ENCODE measurements at places on chromosomes 3 and 15. TPM values are rescaled to one million over a fixed set of nuclear protein-coding genes. Genes with fewer than 3 reads are reported as not detected.
A peak's percentile ranks its signal among the peaks of the same experiment; 100 is the strongest.

Gene PLA2G4B
- total RNA-seq, result 15.3 TPM

DNA sequence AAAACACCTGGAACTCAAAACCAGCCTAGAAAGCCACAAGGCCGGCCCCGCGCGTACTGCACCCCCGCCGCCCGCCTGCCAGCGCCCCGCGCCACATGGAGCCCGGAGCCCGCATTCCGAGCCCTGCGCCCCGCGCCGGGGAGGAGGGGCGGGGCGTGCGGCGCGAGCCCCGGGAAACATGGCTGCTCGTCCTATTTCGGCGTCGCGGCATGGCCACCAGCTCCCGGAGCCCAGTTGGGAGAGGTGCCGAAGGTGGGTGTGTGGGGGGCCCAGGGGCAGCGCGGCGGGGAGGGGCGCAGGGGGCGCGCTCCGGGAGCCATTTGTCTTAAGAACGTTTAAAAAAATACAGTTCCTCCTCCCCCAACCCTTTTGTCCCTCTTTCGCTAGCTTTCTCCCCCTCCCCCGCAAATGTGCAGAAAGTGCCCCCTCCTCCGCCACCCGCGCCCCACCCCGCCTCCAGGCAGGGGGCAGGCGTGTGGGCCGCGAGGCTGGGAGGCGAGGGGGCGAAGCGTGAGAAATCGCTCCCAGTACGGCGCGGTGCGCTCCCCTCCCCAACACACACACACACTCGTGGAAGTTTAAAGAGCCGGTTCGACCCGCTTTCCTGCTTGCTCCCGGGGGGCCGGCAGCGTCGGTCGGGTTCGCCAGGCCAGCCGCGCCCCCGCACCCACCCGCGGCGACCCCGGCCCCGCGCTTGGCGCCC, 2.5 kb downstream of the ANP32A start:
- H3K4me3 ChIP-seq, result peak overlapping the region; percentile 90
- DNase-seq, result peak; percentile 80
- H3K27me3 ChIP-seq, result no peaks in the 10 kb centered on the region
- H3K4me1 ChIP-seq, result peaks cover 20% of the 10 kb centered on the region

DNA sequence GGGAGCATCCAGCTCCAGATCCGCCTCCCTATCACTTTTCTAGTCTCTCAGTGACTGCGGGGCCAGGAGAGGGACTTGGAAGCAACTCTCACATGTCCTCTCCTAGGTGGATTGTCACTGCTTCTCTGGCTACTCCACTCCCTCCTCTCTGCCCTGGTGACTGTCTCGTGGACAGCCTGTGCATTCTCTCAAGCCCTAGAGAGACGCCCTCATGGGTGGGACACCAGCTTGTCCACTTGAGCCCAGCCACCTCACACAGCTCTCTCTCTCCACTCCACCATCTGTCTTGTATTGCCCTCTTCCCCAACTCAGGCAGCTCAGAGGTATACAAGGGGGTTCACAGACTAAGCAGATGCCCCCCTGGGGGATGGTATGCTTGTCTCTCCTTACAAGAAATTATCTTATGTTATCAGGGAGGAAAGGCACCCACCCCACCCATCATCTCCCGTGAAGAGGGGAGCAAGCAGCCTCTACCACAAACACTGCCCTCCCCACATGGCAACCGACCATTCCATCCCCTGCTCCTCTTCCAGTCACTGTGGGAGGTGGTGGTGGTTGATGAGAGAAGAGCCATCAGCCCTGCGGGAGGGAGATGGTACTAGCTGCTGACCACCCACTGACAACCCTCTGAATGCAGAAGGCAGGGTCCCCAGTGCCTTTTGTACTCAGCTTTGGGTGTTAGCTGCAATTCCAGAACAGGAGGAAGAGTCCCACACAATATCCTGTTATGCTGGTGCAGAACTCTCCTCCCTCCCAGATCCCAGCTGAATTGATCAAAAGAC, 15.5 kb upstream of the LOXL1 start:
- H3K4me1 ChIP-seq, result no peaks in the 10 kb centered on the region
- no peak for DNase-seq
- no peak overlapping the region for H3K4me3 ChIP-seq
- no peaks in the 10 kb centered on the region for H3K36me3 ChIP-seq

GRCh38 chr3:38264353-38264771, 1.2 kb upstream of the SLC22A13 start:
- no peaks in the 10 kb centered on the region for H3K36me3 ChIP-seq
- H3K4me1 ChIP-seq, result no peaks in the 10 kb centered on the region
- H3K4me3 ChIP-seq, result no peak overlapping the region
- no peaks in the 10 kb centered on the region for H3K27me3 ChIP-seq
- no peak for DNase-seq

DNA sequence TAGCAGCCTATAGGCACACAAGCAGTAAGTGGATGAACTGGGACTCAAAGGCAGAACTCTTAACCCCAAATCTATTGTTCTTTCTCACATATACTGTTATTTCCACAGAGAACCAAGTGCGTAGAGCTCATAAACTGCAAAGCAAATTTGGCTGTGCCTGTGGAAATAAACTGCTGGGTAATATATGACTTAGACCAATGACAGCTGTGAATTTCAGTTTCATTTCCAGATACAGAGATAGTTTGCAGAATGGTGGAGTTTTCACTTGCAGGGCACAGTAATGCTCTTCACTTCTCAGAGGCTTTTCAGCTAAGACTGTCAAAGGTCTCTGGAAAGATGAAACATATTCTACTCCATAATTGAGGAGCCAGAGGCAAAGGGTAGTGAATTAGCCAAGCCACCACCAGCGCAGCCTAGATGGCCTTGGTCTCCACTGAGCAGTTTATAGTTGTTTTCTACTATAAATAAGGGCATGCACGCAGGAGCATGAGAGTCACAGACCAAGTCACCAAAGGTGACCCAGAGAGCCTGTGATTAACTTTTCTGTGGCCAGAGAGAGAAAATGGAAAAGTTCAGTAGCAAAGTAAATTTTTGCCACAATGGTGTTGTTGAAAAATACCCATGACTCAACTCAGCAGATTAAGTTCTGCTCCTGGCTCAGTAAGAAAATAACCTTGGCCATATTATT, 180.7 kb upstream of the GRM7 start:
- H3K27ac ChIP-seq, result no peak overlapping the region
- no peak for DNase-seq
- no peaks in the 10 kb centered on the region for H3K36me3 ChIP-seq
- H3K4me3 ChIP-seq, result no peak overlapping the region
- H3K4me1 ChIP-seq, result no peaks in the 10 kb centered on the region

- H3K4me1 ChIP-seq, result no peaks in the 10 kb centered on the region
- no peaks in the 10 kb centered on the region for H3K27me3 ChIP-seq
- H3K27ac ChIP-seq, result no peak overlapping the region
- no peak for DNase-seq
Observed at GRCh38 chr3:161264852-161265251, 43.7 kb downstream of the NMD3 start.

GRCh38 chr15:41821831-41822230, 6.1 kb upstream of the JMJD7 start:
- DNase-seq, result no peak
- H3K27ac ChIP-seq, result no peak overlapping the region

DNA sequence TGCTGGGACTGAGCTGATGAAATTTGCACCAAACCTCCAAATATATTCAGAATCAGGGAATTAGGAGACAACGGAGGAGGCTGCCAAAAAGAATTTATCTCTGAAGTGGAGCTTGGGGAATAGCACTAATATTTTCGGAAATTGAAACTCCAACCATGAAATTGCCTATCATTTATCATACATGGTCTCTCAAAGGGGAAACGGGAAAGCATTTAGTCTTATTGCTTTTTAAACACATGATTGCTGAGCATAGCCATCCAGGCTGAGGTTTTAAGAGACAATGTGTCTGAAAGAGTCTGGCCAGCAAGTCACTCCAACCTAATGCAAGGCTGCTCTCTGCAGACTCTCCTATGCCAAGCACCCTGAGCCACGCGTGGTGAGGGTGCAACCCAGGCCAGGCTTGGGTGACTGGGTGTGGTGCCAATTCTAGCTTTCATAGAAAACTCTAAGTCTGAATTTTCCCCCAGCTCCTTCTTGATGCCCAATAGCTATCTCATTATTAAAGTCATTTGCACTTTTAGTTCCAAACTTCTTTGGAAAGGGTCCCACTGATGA, 200.2 kb downstream of the RPLP1 start:
- DNase-seq, result no peak
- no peak overlapping the region for H3K4me3 ChIP-seq
- no peaks in the 10 kb centered on the region for H3K27me3 ChIP-seq
- no peak overlapping the region for H3K27ac ChIP-seq
- no peaks in the 10 kb centered on the region for H3K36me3 ChIP-seq

DNA sequence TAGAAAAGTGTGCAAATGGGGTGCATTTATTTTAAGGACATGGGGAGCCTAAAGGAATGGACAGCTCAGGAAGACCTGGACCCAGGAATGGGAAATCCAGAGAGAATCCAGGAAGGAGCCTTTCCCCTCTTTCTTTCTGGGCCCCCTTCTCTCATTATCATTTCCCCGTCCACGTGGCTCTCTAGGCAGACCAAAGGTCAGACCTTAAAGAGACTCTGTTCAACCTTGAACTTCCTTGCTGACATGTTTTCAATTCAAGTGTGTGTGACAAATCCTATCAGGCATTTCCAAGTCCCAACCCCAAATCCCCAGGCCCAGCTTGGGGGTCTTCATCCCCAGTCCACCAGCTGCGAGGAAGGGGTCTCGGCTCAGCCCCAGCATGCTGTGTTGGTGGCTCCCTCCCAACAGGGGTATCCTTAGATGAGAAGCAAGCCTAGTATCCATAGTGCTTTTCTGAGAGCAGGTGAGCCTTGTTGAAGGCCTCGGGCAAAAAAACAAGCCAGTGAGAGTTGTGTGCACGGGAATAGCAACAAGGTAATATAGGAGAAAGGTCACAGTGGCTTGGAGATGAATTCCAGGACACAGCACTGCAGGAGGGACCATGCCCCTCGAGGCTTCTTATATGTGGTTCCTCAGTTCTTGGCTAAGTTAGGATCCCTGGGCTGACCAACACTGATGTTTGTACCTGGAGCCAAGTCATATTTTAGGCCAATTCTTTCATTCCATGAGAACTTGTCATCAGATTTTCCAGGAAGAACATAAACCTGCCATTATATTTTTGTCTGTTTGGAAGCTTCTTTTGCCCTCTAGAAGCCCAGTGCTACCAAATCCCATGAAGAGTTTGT, 130.0 kb downstream of the ASB7 start:
- no peaks in the 10 kb centered on the region for H3K36me3 ChIP-seq
- H3K4me1 ChIP-seq, result no peaks in the 10 kb centered on the region
- no peak overlapping the region for H3K4me3 ChIP-seq
- no peak for DNase-seq

Gene ITPKA
- 95.1 TPM for total RNA-seq

- peaks cover 5% of the 10 kb centered on the region for H3K4me1 ChIP-seq
- DNase-seq, result no peak
- H3K4me3 ChIP-seq, result no peak overlapping the region
- no peaks in the 10 kb centered on the region for H3K36me3 ChIP-seq
- H3K27ac ChIP-seq, result no peak overlapping the region
Observed at GRCh38 chr3:128502712-128503111, 9.7 kb upstream of the GATA2 start.

Gene CHDH
- total RNA-seq, result 126 TPM

DNA sequence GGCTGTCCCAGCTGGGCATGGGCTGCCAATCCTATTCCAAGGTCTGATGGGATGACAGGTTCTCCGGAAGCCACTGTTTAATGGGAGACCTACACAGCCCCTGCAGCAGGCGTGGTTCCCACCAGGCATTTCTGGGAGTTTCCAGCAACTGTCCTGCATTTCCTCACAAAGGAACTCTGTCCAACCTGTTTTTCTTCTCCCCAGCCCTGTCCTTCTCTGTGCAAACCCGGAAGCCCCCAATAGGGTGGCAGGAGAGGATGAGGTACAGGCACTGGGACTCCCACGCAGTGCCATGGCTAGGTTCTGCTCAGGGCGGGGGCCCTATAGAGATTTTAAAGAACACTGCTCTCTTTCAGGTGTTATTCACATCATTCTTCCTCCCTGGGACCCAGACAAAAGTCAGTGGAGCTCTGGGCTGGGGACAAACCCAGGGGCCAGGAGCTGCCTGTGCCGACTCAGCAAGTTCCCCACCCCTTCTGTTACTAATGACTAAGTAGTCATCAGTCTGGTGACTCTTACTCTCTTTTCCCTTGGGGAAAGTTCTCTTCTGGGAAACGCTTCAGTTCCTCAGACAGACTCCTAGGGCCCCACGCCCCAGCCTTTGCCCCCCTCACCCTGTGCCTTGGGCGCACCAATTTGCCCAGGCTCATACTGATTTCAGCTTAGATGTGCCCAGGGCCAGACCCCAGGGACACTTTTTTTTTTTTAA, 97.7 kb downstream of the CD47 start:
- H3K4me3 ChIP-seq, result no peak overlapping the region
- DNase-seq, result no peak
- no peaks in the 10 kb centered on the region for H3K27me3 ChIP-seq

Gene SLC51A
- 284 TPM for total RNA-seq

Gene ECE2
- total RNA-seq, result not detected

GRCh38 chr3:196454935-196455334, 22.7 kb upstream of the UBXN7 start:
- H3K27me3 ChIP-seq, result no peaks in the 10 kb centered on the region
- H3K4me1 ChIP-seq, result no peaks in the 10 kb centered on the region
- H3K36me3 ChIP-seq, result no peaks in the 10 kb centered on the region
- DNase-seq, result no peak

- H3K4me3 ChIP-seq, result no peak overlapping the region
- H3K4me1 ChIP-seq, result no peaks in the 10 kb centered on the region
- H3K27me3 ChIP-seq, result peaks cover 28% of the 10 kb centered on the region
- no peaks in the 10 kb centered on the region for H3K36me3 ChIP-seq
- peak; percentile 79 for DNase-seq
Observed at GRCh38 chr15:36883713-36884517, 216.4 kb downstream of the MEIS2 start.

- H3K4me1 ChIP-seq, result no peaks in the 10 kb centered on the region
- no peaks in the 10 kb centered on the region for H3K36me3 ChIP-seq
- H3K4me3 ChIP-seq, result no peak overlapping the region
- no peak overlapping the region for H3K27ac ChIP-seq
- DNase-seq, result no peak
Observed at GRCh38 chr3:176574786-176575185, 622.5 kb downstream of the TBL1XR1 start.

Gene TTC23
- 13.5 TPM for total RNA-seq

DNA sequence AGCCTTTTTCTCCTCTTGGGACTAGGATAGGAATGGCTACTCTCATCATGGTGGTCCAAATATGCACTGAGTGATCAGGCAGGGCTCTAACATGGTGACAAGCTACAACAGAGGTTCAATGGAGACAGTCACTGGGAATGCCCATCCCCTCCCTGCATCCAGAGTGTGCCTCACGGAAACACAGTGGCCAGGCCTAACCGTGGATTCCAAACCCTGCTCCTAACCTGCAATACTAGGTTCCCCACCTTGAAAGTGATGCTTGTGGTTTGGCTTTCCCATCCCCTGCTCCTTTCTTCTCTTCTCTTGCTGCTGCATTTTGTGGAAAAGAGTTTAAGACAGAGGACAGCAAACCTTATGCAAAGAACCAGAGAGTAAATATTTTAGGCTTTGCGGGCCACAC, 75.0 kb upstream of the ABHD17C start:
- no peak overlapping the region for H3K4me3 ChIP-seq
- DNase-seq, result no peak
- no peak overlapping the region for H3K27ac ChIP-seq
- peaks cover 11% of the 10 kb centered on the region for H3K4me1 ChIP-seq
- H3K27me3 ChIP-seq, result no peaks in the 10 kb centered on the region

Gene TRMT10C
- 28.9 TPM for total RNA-seq

Gene ETV5
- total RNA-seq, result 4.1 TPM

GRCh38 chr15:44011238-44011854, 183.7 kb downstream of the FRMD5 start:
- no peaks in the 10 kb centered on the region for H3K36me3 ChIP-seq
- H3K27ac ChIP-seq, result no peak overlapping the region
- no peaks in the 10 kb centered on the region for H3K4me1 ChIP-seq
- no peak overlapping the region for H3K4me3 ChIP-seq

- H3K4me1 ChIP-seq, result peaks cover 11% of the 10 kb centered on the region
- no peak for DNase-seq
- no peak overlapping the region for H3K27ac ChIP-seq
- no peaks in the 10 kb centered on the region for H3K27me3 ChIP-seq
Observed at GRCh38 chr15:80614711-80615360, 80.3 kb upstream of the ABHD17C start.

All from Peyer's patch (tissue), 4 donors.